ENCODE measurements at places on chromosomes 6 and 20. TPM values are rescaled to one million over a fixed set of nuclear protein-coding genes. Genes with fewer than 3 reads are reported as not detected.

NKX2-2 gene
- not detected for total RNA-seq

CGA gene
- total RNA-seq: not detected

BPI gene
- not detected for total RNA-seq

RSPH4A gene
- 0.22 TPM for total RNA-seq

HLA-G gene
- 0.45 TPM for total RNA-seq

- DNase-seq: no peak
Measured at GRCh38 chr6:21741221-21742109, 147.9 kb downstream of the SOX4 start.

DNA sequence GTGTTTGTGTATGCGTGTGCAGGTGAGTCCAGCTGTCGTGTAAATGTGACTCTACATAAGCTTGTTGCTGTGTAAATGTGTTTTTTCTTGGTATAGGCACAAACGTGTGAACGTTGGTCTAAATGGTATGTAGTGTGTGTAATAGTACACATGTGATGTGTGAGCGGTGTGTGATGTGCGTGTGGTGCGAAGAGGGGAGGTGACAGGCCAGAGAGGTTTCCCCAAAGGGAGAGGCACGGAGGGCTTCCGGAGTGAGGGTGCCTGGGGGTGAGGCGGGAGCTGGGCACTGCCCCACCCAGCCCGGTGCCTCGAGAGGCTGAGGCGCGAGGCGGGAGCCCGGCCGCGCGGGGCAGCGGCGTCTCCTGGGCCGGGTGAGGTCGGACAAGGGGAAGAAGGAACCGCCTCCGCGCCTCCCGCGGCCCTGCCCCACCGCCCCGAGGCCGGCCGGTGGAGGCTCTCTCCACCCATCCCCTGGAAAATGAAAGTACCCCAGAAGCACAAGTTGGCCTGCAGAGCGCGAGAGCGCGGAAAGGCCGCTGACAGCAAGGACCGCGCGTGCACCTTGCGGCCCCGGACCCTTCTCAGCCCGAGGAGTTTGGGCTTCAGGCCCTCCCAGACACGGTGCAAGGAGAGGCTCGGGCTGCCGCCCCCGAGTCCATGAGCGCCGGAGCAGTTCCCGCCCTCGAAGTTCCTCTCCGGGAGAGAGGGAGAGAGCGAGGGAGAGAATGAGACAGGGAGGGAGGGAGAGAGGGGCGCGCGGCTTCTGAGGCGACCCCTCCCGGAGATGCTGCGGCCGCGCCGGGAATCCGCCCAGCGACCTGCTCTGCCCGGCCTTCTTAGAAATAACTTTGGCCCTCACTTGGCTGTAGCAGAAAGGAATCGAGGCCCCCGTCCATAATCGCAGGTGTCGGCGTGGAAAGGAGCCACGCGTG lies 43.2 kb upstream of the OSTM1 start:
- peak; percentile 46 for DNase-seq

- no peak for DNase-seq
Measured at GRCh38 chr6:105786890-105787655, 299.1 kb upstream of the PRDM1 start.

- no peak for DNase-seq
Measured at GRCh38 chr6:2502998-2503674, 247.6 kb downstream of the MYLK4 start.

- DNase-seq: no peak
Measured at GRCh38 chr6:102907181-102907580, 1513.7 kb downstream of the GRIK2 start.

DNA sequence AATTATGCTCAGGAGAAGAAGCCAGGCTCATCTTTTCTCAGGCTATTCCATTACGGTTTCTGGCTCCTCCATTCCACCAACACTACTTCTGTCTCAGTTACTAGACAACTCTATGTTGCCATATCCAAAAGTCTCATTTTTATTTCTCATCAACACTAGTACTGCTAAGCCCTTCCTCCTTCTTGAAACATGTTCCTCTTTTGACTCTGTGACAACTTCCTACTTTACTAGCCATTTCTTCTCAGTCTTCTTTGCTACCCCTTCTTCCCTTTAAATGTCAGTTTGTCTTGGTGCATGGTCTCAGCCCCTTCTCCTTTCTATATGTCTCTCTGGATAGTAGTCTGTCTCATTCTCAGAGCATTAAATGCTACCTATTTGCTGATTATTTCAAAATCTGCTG lies 7.1 kb upstream of the ADGRG6 start:
- no peak for DNase-seq

GRCh38 chr6:33432546-33432945 lies 12.7 kb downstream of the SYNGAP1 start:
- no peak for DNase-seq

Data from Calu3 (cell line).